ENCODE measurements at places on chromosomes 3 and 15.

GRCh38 chr3:28746990-28747389 lies 398.4 kb upstream of the AZI2 start:
- no peak for DNase-seq

DNA sequence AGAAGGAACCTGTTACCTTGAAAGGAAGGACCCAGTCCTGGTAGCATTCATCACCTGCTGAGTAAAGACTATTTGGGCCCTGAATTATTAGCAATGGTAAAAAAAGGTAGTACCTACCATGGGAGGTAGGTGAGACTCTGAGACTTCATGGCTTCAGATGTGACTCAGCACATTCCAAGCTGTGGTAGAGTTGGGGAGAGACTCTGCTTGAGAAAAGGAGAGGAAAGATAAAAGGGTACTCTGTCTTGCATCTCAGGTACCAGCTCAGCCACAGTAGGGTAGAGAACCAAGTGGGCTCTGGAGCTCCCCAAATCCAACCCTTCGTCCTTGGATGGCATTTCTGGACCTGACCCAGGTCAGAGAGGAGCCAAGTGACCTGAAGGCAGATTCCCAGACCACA lies 430.4 kb downstream of the TBL1XR1 start:
- no peak for DNase-seq

DNA sequence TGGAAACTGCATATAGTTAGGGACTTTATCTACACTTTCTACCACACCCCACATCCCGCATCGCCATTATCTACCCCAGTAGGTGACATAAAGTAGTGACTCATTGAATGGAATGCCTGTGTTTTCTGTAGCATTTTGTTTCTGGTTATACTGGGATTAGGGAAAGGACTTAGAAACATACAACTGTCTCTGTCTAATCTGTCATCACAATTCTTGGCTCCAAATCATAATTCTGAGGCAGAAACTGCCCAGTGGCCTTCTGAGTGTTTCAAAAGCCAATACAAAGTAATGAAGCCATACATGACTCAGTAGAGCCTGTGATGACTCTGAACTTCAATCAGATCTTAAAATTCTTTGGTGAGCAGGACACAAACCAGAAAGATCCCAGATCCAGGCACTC lies 115.7 kb upstream of the CHRM5 start:
- no peak for DNase-seq

GRCh38 chr15:56411122-56411749 lies 46.0 kb downstream of the TEX9 start:
- no peak for DNase-seq

GRCh38 chr15:64781299-64781698 lies 5.9 kb upstream of the RBPMS2 start:
- no peak for DNase-seq

DNA sequence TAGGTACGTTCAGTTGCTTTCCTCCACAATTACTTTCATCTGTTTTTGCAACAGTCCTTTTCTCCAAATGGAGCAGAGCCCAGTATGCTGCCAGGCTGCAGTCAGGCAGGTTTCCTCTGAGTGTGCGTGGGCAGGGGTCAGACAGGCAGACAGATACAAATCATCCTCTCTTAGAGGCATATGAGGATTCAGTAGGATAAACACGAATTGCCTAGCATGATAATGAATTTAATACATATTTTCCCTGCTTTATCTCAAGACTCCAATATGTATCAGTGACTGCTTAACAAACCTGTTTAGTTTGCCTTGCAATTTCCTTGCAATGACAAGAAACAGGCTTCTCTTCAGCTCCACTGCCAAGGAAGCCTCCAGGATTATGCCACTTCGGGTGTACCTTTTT lies 140.7 kb upstream of the NR2E3 start:
- no peak for DNase-seq

- no peak for DNase-seq
Measured at GRCh38 chr3:140736863-140737460, 59.1 kb downstream of the TRIM42 start.

DNA sequence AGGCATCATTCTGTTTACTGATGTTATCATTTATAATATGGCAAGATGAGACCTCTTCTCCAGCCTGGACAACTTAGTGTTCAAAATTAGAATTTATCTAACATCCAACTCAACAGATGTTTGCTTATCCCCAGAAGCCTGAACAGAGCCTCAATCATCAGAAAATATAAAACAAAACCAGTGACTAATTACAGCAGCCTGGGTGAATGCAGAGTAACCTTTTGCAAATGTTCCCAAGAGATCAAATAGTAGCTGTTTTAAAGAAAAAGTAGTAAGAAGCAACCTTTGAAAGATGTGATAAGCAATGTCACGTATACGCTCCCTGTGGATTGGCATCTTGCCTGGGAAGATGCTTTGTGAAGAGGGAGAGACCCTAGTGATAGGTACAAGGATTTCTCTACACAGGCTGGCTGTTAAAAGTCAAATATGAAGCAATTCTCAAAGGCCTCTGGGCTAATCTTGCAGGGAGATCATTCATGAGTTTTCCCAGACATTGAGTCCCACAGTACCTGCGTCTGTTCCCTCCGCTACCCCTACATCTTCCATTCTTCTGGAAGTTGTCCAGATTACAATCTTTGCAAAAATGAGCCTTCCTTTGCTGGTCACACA lies 39.3 kb upstream of the PRICKLE2 start:
- no peak for DNase-seq

DNA sequence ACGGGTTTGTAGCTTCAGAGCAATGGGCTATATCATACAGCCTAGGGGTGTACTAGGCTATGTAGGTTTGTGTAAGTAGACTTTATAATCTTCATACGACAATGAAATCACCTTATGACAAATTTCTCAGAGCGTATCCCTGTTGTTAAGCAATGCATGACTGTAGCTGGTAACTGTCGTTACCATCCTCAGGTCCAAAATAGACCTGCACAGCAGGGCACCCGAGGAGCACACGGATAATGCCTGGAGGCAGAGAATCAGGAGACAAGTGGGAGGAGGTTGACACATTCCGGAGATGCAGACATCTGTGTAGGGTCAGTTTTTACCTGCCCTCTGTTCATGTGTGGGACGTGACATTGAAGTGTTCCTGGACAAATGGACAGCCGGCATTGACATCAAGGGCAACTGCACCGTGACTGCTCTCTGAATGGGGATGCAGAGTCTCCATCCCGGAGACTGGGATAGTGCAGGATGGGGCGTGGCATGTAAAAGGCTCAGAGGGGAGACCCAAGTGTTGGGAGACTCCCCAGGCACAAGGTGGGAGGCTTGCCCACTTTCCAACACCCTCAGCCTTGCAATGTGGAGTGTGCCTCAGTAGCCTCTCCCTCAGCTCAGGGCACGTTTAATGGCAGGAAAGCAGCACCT lies 45.9 kb upstream of the PGPEP1L start:
- DNase-seq: no peak

DNA sequence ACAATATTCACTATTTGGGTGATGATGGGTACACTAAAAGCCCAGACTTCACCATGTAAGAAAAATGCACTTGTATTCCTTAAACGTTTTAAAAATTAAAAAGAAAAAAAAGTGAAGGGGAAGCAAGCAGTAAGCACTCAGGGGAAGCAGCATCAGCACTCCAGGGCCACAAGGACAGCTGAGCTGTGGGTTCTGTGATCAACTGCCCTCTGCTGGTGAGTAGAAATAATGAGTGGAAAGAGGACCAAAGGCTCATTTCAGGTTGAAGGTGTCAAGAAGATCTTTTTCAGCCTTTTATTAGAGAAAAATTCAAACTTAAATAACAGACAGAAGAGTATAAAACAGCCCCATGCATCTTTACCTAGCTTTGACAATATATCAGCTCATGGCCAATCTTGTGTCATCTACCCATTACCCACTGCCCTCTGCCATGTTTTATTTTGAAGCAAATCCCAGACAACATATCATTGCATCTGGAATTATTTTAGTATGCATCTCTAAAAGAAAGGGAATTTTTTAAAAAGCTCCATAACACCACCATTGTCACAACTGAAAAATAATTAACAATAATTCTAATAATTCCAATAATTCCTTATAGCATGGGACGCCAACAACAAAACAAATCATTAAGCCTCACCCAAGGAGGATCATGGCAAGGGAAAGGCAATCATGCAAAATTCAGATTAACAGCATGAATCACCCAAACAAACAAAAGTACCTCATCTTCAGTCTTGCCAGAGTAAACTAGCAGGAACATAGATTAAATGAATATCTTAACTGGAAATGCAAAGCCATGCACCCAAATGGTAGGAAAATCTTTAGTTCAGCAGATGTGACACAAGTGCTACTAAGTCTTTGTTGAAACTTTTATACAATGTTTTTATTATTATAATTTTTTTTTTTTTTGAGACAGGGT lies 42.5 kb downstream of the TAMM41 start:
- DNase-seq: no peak

GRCh38 chr15:28030801-28031200 lies 68.3 kb downstream of the OCA2 start:
- no peak for DNase-seq

DNA sequence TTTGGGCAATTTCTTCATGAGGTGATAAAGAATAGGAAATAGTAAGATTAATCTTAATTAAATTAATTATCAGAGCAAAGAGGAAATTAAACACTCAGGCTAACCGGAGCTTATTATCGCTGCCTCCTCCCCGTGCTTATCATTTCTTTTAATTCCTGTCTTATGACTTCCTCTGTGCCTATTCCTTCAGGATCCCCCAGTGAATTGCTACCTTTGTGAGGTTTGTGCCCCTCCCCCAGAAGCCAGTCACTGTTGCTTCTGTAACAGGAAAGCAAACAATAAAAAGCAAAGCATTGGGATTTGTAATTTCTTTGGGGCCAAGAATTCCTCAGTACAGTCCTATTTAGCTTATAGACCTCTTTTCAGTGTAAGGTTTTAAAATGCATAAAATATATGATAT lies 164.5 kb downstream of the CADPS start:
- DNase-seq: no peak

DNA sequence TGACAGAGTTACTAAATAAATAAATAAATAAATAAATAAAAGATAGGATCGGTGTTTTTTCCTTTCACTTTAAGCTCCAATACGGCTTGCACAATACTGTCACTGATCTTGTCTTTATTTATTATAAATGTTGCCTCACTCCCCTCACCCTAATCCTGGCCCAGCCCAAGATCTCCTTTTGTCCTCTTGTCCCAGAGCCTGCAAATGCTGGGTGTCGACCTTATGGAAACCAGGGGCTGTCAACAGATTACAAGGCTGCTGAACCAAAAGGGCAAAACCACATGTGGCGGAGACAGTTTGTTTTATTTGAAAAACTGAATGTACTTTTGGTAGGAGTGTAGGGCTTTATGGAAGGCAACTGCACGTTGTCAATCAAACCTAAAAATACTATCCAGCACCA lies 75.9 kb downstream of the RFTN1 start:
- no peak for DNase-seq

GRCh38 chr3:37130984-37131859 lies 43.2 kb downstream of the LRRFIP2 start:
- no peak for DNase-seq

GRCh38 chr3:134630506-134630905 lies 20.3 kb downstream of the KY start:
- no peak for DNase-seq

- no peak for DNase-seq
Measured at GRCh38 chr3:45793482-45794176, 2.7 kb downstream of the SLC6A20 start.

- no peak for DNase-seq
Measured at GRCh38 chr15:43330780-43331087, 361 bp upstream of the LCMT2 start.

DNA sequence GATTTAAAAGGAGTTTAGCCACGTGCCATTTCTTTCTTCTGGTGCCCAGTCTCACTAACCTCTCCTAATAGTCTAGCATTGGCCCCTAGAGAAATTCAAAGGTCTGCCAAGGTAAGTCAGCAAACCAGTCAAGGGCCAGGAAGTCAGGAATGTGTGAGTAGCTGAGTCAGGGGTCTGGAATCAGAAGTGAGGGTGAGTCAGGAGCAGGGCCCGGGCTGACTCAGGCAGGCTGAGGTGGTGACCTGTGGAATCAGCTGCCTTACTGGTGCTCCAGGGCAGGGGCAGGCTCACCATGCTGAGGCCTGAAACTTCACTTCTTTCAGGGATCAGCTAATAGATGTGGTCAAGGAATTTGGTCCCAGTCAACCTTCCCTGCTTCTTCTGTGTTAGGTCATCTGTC lies 105.8 kb upstream of the MYZAP start:
- no peak for DNase-seq

DNA sequence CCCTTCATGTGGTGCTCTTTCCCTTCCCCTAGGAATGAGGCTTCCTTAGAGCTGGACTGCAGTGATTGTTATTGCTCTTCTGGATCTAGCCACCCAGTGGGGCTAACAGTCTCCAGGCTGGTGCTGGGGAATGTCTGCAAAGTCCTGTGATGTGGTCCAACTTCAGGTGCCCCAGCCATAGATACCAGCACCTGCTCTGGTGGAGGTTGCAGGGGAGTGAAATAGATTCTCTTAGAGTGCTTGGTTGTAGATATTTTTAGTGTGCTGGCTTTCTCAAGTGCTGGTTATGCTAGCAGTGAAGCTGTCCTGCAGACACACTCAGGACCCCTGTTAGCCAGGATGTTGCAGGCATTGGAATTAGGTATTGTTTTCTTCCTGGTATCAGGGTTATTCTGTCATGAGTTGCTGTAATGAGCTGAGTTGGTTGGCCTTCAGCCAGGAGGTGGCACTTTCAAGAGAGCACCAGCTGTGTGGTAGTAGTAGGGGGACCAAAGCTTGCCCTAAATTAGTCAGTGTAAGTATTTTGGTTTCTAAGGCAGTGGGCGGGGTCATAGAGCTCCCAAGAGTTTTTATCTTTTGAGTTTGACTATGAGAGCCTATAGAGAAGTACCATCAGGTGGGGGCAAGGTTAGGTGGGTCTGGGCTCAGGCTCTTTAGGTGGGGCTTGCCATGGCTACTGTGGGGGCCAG lies 317.5 kb upstream of the SGO1 start:
- no peak for DNase-seq

DNA sequence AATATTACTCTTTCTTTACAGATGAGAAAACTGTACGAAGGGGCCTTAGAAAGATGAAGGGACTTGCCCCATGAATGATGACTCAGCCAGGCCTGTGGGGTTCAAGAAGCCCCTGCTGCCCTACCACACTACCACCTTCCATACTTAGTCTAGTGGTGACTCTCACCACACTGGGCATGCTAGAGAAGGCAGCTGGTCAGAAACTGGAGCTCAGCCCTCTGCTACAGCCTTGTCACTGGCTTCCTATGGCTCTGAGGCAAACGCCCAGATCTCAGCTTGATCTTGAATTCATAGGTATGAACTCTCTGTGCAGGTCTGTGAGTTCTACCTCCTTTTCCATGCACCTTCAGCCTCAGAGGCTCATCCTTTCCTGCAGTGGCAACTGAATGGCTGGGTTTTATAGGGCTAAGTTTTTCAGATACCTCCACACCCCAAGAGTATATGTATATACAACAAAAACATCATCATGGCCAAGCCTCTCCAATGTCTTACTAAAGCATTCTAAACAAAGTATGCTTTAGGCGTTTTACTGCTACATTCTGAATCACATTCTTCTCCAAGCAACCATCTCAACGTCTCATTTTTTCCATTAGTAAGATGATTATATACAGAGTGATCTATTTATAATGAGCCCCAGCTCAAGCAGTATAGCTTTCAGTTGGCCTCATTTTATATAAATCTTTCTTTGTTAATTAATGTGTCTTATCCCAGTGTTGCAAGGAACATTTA lies 234.1 kb downstream of the GREM1 start:
- no peak for DNase-seq

- DNase-seq: no peak
Measured at GRCh38 chr15:28985316-28985645, 99.5 kb downstream of the APBA2 start.

GRCh38 chr15:26893351-26894065 lies 26.6 kb downstream of the GABRA5 start:
- no peak for DNase-seq

- DNase-seq: no peak
Measured at GRCh38 chr3:187667526-187667925, 2.7 kb downstream of the SST start.

All from stimulated activated CD4-positive, alpha-beta T cell treated with anti-CD3 and anti-CD28 coated beads, Interleukin-12 subunit alpha, Interleukin-12 subunit beta, amount 100 ng/mL, for 48 hours (primary cell).